Body of pancreas (tissue), 4 donors: ENCODE measurements at places on chromosomes 5 and 9. TPM values are rescaled to one million over a fixed set of nuclear protein-coding genes. Genes with fewer than 3 reads are reported as not detected.

- no peak for DNase-seq
These were observed 104.8 kb downstream of the ISOC1 start for GRCh38 chr5:129199308-129199707.

Gene PCDHB4
- total RNA-seq: 3.3 TPM

Gene TEX48
- total RNA-seq: not detected

DNA sequence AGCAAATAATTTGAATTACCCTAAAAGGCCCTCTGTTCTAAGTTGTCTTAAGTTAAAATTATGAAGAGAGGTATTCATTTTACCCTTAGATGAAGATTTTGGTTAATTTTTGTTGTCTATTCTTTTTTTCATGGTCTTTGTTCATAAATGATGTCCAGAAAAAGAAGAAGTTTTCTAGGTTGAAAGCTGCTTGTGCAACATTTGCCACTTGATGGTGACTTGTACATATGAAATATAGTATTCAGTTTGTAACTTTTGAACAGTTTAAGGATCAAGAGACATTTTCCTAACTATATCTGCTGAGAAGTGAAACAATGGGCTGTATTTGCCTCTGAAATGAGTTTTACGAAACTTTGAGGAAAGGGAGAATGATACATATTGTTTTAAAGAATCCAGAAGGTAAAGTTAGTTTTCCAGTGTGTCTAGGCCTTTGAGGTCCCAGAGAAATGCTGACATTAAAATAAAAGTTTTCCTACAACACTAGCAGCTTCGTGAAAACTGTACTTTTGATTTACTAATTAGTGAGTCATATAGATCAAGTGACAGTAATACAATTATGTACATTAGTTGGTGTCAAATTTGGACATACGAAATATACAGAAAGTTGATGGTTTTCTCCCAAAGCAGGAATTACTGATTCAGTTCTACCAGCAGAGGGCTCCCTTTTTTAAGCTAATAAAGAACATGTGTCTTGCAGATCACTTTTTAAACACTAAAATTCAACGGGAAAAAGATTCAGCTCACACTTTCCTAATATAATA lies 70.5 kb downstream of the PIK3R1 start:
- no peak for DNase-seq

DNA sequence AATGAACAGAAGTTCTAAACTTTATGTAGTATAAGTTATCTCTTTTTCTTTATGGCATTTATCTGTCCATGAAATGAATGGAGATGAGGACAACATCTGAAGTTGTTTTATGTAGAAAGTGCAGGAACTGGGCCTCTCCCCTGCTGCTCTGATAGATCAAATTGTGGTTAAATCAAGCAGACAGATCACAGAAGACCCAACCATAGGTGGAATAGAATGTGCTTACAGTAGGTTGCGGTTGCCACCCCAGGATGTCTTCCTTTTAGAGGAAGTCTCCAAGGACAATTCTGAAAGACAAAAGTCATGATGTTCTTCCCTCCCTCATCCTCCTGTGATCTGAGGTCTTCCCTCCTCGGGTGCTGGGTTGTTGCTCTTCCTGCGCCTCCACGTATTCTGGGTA lies 12.9 kb downstream of the RASGRF2 start:
- DNase-seq: no peak

- DNase-seq: no peak
These were observed 204.5 kb downstream of the CWC27 start for GRCh38 chr5:64973215-64973614.

GRCh38 chr5:88934439-88934838 lies 51.5 kb upstream of the MEF2C start:
- DNase-seq: no peak

Gene OR1K1
- total RNA-seq: not detected

Gene ARAP3
- total RNA-seq: 4.6 TPM

GRCh38 chr9:75666856-75667554 lies 223.5 kb upstream of the PCSK5 start:
- no peak for DNase-seq

DNA sequence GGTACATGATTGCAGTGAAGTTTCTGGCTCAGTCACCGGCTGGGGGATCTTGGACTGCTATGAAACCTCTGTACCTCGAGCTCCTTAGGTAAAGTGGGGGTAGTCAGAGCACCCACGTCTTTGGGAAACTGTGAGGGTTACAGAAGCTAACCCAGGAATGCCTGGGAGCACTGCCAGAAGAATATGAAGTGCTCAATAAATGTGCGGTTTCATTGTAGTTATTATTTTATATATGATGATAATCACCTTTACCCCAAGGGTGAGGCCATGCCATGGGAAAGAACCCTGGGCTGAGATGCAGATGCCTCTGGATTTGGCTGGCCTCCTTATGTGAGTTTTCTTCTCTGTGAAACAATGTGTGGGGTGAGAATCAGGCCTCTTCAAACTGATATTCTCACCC lies 3.7 kb downstream of the NPR3 start:
- DNase-seq: no peak
